ENCODE measurements at places on chromosomes 4 and X.
A peak's percentile ranks its signal among the peaks of the same experiment; 100 is the strongest.

DNA sequence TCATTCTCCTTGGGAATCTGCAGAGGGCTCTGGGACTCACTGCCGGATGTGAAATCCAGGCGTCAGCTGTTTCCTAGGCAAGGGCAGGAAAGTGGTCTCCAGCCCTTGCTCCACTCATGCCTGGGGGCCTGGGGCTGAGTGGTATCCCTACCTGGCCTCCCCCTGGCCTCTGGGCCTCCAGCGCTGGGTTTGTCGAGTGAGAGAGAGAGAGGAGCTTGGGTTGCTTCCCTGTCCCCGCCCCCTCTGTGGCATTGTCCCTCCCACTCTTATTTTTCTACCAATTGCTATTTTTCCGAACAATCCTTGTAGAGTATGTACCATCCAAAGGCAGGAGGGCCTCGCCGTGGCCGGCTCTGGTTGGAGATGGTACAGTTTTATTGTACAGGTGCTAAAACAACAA lies 53.1 kb downstream of the ELF4 start:
- no peak for DNase-seq

DNA sequence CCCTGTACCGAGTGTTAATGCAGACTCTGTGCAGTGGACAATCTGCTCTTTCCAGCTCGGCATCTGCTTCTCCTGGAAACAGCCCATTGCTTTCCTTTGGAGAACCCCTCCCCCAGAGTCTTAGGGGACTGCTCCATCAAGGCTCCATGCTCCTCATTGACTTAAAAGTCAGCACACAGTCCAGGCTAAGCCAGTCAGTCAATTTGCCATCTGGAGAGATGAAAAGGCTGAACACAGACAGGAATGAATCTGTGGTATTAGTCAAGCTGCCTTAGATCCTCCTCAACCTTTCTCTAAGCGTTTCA lies 20.3 kb downstream of the ATP8A1 start:
- DNase-seq = no peak

DNA sequence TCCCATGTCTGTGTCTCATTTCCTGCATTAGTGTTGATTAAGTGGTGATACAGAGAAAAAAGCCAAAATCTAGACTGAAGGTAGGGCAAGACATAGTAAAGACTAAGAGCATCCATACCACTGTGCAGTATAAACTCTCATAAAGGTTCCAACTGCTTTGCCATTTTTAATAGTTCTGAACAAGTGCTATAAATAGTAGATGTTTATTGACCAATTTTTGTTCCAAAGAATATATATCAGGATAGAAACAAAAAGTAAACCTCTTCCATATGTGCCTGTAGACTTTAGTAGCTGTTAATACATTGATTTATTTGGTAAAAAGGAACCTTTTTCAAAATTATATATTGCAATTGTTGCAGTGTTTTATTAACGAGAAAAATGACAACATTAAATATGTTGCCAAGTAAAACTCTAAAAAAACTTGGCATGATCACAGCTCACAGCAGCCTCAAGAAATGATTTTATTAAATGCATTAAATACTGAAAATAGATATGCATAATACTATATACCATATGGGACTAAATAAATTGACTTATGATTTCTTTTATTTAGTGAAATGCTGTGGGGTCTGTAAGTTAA lies 22.3 kb upstream of the AASDH start:
- no peak for DNase-seq

DNA sequence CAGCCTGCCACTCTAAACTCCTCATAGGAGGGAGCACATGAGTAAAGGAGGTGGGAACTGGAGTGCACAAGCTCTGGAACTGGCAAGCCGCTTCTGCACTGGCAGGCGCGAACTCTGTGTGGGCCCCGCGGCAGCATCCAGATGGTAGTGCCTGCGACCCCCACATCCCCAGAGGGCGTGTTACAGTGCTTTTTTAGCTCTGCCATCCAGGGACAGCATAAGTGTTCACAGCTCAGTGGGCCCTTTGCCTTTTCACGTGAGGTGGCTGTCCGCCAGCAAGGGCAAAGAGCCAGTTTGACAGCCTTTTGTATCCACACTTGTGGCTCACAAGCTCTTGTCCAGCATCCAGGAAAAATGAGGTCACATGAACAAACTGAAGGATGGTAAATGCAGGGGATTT lies 581.6 kb upstream of the DIAPH2 start:
- no peak for DNase-seq

DNA sequence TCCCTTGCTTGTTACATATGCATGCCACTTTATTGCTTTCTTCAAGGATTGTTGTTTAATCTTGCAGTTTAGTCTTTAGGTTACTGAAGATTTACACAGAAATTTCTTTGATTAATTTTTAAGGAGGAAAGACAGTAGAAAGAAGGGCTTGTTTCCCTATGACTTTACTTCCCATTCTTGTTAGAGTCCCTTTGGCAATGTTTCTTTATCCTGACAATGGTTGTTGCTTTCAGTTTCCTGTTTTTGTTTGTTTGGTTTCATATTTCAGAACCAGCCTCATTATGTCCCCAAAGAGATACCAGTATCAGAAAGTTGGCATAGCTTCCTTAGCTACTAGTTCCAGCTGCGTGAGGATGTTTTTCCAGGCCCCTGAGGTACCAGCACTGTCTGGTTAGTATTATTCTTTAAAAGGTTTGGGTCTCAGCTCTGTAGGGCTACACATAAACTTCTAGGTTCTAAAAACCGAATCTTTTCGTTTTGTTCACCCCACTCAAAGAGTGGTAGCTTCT lies 61.3 kb upstream of the UNC5C start:
- no peak for DNase-seq

GRCh38 chr4:139085141-139085540 lies 69.6 kb downstream of the NOCT start:
- DNase-seq = peak; percentile 3

DNA sequence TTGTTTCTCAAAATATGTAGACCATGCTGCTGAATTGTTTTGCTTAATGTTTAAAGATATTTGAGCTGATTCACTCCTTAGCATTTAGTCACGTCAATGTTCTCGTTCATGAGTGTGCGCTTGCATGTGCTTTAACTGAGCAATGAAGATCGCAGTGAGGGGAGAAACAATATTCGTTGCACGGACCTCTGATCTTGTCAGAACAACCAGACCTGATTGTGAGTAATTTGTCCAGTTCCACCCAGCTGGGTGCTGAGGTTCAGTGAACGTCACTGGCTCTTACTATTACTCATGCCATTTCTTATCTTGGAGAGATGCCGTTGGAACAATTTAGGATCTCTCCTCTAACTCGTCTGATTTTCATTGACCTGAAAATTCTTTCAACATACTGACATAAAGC lies 15.0 kb upstream of the PRKX start:
- no peak for DNase-seq

DNA sequence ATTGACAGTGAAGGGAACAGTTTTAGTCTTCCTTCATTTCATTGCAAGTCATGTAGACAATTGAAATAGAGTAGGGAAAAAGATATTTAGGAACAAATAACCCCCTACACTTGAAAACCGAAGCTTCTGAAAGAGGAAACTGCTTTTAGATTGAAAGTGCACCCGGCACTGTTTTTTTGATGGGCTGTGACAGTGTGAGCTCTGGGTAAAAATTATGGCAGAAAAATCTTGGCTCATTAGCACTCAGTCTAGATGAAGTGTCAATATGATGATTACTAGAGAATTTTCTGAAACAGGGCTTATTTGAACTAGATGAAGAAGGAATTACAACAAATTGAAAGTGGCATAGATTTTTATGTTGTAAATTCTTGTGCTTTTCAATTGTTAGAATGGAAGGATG lies 1132.4 kb downstream of the RAPGEF2 start:
- no peak for DNase-seq

DNA sequence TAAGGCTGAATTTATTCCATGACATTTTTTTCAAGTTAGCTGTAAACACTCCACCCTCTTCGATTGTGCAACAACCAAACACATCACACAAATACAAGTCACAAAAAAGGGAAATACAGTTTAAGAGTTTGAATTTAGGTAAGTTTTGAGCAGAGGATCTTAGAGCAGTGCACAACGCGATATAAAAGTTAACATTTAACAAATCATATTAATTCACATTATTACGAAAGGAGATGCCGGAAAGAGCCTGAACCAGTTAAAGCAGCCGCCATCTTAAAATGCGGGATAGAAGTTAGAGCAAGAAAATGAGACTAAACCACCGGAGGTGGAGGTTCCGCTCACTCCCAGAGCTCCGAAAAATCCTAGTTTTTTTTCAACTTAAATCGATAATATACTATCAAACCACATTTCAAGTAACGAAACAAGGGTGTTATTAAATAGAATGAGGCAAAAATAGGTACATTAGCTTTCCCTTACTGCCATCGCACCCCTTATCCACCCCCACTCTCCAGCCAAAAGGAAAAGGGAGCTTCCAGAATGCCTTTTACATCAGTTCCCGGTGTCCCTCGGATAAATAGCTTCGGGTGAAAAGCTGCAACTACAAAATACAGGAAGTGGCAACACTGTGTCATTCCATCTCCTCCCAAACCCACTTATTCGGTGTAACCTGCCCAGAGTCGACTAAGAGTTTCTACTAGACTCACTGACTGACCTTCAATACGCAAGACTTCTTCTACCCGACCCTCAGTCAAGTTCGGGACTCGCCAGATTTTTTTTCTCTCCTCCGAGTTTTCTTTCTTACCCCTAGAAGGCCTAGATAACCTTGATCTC lies 1.9 kb downstream of the UBE2D3 start:
- DNase-seq = peak; percentile 86

DNA sequence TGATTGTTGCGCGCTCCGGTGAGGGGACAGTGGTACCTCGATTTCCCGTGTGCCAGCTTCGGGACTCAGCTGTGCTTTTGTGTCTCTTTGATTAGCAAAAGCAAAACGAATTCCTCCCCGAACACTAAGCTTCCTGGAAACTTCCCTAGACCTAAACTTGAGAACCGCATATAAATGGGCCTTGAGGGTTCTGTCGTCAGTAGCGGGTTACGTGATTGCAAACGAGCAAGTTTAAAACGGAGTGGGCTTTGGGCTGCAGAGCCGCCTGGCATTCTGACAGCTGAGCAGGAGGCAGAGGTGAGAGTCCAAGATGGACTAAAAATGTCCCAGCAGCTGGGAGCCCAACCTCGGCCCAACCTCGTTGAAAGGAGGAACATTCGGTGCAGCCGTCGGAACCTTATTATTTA lies 1.2 kb upstream of the TAPT1 start:
- peak; percentile 66 for DNase-seq

- no peak for DNase-seq
Observed at GRCh38 chrX:40240844-40241243, 143.1 kb upstream of the BCOR start.

- peak; percentile 97 for DNase-seq
Observed at GRCh38 chrX:151970661-151971060, 3.8 kb downstream of the GABRE start.

- peak; percentile 50 for DNase-seq
Observed at GRCh38 chr4:111952688-111953087, 192.6 kb upstream of the FAM241A start.
